ENCODE measurements at places on chromosomes 3 and 15.

GRCh38 chr15:36996538-36997181, 103.7 kb downstream of the MEIS2 start:
- no peak for DNase-seq

DNA sequence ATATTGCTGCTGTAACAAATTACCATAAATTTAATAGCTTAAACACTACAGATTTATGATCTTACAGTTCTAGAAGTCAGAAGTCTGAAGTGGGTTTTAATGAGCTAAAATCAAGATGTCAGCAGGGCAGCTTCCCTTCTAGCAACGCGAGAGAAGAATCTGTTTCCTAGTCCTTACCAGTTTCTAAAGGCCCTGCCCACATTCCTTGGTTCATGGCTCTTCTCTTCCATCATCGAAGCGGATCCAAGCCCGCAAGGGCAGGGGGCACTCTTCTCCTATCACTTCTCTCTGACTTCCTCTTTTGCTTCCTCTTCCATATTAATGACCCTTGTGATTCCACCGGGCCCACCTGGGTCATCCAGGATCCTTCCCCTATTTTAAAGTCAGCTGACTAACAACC, 16.1 kb downstream of the MINDY4B start:
- no peak for DNase-seq

GRCh38 chr3:145286937-145287336, 874.0 kb downstream of the PLOD2 start:
- DNase-seq: no peak

DNA sequence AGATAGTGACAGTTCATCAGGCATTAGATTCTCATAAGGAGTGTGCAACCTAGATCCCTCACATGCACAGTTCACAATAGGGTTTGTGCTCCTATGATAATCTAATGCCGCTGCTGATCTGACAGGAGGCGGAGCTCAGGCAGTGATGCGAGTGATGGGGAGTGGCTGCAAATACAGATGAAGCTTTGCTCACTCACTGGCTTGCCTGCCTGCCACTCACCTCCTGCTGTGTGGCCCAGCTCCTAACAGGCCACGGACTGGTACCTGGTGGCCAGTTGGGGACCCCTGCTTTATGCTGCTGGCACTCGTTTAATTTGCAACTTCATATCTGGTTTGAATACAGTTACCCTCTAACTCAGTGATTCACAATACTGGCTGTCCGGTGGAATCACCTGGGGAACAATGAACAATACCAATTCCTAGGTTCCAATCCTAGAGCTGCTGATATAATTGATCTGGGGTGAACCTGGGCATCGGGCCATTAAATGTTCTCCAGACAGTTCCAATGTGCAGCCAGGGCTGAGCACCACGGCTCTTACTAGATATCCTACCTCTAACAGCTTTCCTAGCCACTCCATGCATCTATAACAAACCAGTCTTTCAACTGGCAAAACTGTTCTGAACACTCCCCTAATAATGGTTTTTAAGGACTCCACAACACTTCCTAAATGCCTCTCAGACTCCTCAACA, 131.4 kb downstream of the ATP1B3 start:
- DNase-seq: no peak

DNA sequence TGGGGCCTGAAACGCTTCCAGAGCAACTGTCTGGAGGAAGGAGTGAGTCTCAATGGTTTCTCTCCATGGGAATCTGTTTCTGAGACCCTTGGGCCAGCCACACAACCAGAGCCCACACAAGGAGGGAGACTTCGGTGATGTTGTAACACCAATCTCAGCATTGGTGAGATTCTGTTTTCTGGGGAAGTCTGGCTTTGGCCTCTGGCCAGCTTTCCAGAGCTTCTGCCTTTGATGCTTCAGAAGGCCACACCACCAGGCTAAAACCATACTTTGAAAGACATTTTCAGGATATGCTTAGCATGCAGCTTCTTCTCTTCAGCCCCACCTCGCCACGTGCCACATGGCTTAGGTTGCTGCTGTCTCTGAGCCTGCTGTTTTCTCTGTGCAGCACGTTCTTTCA, 3.6 kb upstream of the EEFSEC start:
- no peak for DNase-seq

DNA sequence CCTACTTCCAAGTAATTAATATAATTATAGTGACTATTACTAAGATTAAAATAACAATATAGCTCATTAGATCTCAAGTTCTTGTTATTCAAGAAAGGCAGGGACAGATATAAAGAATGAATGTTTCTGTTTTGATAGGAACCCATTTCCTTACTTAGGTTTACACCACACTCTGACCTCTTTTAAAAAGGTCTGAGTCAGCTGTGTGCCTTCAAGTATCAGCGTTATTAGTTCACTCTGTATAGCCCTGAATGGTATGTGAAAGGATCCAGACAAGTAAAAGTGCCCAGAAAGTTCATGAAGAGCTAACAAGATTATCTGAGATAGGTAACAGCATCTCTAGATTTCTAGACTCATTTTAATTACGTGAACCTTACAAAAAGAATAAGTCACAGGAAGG, 28.9 kb downstream of the PDCD10 start:
- no peak for DNase-seq

- no peak for DNase-seq
These were observed 203.0 kb upstream of the CD96 start for GRCh38 chr3:111339017-111339416.

All from NCI-H2227 treated with DMSO at 0.1 percent for 48 hours (cell line).